ENCODE measurements at places on chromosomes 1 and 21.

GRCh38 chr1:110542725-110543124, 23.8 kb upstream of the KCNA10 start:
- no peak for DNase-seq

GRCh38 chr1:163709636-163710035, 387.9 kb downstream of the NUF2 start:
- DNase-seq, result no peak

- no peak for DNase-seq
Measured at GRCh38 chr1:38308780-38309179, 262.2 kb upstream of the POU3F1 start.

GRCh38 chr1:74971982-74972381, 162.2 kb upstream of the LHX8 start:
- DNase-seq, result no peak

GRCh38 chr1:228471762-228472398, 15.3 kb upstream of the RNF187 start:
- DNase-seq, result no peak

DNA sequence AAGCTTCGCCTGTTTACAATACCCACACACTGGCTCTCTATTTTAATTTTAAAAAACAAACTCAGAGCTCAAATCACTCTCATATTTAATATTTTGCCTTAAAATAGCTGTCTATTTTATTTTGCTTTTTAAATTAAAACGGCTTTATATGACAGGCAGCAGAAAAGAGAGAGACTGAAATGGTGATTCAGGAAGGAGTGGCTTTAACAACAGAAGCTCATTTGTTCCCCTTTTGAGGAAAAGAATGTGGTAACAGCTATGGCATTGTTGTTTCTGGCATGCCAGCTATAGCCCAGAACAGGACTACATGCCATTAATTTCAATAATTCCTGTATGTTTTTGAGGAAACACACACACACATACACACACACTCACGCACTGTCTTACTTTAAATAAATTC, 234.2 kb upstream of the PTBP2 start:
- DNase-seq, result no peak

DNA sequence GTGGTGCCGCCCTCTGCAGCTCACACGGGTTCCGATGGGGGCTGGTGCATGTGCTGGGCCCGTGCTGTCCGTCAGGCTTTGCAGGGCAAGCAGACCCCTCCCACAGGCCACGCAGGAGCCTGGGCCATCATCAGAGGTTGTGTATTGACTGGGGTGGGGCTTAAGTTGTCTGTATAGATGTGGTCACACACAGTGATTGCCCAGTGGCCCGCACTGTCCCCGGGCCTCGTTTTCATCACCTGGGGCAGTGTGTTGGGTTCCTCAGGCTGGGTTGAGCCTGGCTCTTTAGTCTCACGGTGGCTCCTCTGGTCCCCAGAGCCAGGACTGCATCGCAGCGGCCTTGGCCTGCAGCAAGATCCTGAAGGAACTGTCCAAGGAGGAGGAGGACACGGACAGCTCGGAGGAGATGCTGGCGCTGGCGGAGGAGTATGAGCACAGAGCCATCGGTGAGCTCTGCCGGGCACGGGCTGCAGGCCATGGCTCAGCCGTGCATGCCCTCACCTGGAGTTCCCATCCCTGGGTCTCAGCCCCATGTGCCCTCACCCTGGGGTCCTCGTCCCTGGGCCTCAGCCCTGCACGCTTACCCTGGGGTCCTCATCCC, 44.1 kb downstream of the TRPM2 start:
- no peak for DNase-seq

DNA sequence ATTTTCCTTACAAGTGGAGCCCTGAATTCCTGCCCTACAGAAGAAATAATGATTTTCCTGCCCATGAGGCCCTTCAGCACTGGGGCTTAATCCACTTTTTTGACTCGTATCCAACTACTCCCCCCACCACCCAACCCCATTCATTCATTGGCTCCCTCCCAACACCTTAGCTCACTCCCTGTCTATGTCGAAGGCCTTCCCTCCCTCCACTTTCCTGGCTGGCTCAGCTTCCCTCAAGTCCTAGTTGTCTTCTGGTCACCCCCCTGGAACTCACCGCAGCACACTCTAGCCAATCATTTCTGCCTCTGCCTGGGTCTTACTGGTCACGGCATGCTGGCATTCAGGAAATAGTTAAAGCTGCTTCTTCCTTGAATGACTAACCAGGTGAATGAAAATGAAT, 118.9 kb downstream of the PGBD5 start:
- DNase-seq, result no peak

GRCh38 chr1:7991504-7992440, 30.3 kb downstream of the PARK7 start:
- DNase-seq, result no peak

DNA sequence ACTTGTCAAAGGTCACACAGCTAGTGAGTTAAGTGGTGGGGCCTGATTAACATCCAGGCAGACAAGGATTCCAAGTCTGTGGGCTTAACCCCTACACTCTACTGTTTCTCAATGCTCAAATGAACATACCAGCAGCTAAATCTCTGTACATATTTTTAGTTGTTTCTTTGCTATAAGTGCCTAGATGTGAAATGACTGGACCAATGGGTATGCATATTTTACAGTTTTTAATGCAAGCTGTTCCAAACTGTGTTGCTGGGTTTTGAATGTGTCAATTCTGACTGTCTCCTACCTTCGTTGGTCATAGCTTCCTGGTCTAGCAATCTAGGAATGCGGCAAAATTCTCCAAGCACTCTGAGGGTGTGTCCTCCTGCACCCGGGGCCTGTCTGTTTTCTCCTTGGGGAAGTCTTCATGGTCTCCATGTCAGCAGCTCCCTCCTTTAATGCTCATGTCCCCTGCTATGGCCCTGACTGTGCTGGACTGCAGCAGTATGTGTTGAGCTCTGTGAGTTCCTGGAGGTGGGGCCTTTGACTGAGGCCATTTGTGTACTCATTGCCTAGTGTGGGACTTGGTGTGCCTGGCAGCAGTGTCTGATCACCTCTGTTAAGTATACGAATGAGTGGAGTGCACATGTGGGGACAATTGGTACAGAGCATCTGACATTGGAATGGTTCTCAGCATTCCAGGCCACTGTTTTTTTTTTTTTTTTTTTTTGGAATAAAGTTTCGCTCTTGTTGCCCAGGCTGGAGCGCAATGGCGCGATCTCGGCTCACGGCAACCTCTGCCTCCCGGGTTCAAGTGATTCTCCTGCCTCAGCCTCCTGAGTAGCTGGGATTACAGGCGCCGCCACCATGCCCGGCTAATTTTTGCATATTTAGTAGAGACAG, 72.9 kb upstream of the SLC2A1 start:
- no peak for DNase-seq

- no peak for DNase-seq
Measured at GRCh38 chr1:25178917-25179561, 53.3 kb downstream of the SYF2 start.

DNA sequence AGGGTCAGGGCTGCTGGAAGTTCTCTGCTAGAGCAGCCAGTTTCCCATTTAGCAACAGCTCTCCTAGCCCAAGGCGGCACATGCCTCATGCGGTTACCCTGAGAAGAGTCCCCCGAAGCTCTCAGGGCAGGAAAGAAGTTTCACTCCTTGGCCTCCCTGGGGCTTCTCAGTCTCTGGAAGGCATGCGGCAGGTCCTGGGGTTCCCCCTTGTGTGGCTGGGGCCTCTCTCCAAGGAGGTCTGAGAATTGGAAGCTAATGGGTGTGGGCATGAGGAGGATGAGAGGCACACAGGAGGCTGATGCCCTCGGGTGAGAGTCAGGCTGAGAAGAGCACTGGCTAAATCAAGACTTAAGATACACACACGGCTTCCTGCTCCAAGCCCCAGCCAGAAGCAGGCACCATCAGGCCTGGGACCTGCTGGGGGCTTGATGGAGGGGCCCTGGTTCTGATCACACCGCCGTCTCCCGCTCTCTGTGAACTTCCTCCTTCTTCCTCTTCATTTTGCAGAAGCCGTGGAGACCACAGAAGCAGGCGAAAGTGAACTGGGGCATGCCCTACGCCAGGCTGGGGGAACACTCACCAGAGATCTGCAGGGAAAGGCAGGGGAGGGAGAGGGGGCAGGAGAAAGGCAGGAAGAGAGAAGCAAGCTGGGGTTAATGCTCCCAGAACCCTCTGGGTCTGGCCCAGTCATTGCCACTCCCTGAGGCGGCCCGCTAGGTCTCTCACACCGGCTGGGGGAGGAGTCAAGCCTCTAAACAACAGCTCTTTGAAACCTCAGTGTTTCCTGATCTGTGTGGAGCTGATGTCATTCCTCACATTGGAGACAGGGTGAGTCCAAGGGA, 15.1 kb downstream of the BLACAT1 start:
- peak; percentile 61 for DNase-seq

Data from activated naive CD8-positive, alpha-beta T cell treated with anti-CD3 and anti-CD28 coated beads, Interleukin-2, amount 50 U/mL, for 24 hours (primary cell).